NCI-H460 (cell line): ENCODE measurements at places on chromosomes 7 and 10.

DNA sequence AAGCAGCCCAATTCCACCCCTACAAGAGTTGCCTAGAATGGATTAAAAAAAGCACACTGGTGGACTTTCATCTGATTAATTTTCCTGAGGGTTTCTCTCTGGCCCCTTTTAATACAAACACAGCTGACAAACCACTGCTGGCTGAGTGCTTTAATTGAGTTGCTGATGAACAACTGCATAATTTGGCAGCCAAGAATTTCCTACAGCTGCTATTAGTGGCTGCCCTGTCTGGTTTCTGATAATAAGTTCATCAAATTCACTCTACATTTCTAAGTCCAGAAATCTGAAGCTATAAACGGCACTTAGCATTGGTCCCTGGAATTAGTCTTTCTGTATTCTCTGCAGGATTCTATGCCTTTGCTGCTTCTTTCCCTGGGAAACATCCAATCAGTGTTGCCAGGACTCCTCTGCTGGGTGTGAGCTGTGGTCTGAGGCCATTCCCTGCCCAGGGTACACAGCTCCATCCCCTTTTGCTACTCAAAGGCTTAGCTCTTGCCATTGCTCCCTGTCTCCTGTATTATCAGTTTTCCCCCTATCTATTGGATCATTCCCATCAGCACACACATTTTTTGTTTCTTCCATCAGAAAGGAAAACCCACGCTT, 110.6 kb downstream of the LSM5 start:
- DNase-seq: no peak

GRCh38 chr10:21047511-21047910, 150.4 kb upstream of the NEBL start:
- DNase-seq: no peak

DNA sequence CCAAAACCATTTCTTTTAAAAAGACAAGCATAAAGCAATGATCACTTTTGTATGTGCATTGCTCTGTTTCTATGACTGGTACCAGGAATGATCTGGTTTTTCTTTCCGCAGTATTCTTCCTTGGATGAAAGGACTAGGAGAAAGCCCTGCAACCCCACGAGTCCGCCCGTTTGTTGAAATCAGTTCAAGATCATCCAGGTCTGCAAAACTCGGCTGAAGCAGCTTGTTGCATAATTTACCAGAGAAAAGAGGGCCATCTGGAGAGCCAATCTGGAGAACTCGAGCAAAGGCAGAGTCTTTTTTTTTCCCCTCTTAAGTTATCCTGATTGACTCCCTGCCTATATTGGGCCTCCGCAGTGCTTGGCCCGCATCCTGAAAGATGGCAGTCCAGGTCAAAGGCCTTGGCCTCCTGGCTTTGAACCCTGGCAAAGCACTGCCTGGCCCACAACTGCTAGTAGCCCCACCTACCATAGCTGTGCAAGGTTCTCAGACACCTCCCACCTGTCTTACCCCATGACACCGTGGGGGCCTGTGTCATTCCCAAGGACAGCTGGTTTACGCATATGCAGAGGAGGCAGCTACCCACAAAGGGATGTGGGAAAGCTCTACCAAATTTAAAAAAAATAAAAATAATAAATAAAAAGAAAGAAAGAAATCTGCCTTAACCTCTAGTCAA, 572.2 kb downstream of the INHBA start:
- DNase-seq: no peak

DNA sequence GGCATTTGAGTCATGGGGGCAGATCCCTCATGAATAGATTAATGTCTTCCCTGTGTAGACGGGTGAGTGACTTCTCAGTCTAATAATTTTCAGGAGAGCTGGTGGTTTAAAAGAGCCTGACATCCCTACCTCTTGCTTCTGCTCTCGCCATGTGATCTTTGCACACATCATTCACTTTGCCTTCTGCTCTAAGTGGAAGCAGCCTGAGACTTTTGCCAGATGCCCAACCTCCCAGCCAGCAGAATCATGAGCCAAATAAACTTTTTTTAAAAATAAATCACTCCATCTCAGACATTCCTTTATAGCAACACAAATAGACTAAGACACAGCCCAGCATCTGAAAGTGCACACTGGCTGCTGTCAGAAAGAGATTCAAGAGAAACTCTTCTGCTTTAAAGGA, 155.2 kb downstream of the ZNF365 start:
- no peak for DNase-seq

GRCh38 chr7:144969787-144970186, 133.9 kb upstream of the TPK1 start:
- no peak for DNase-seq
